ENCODE measurements at places on chromosomes 3 and 15. TPM values are rescaled to one million over a fixed set of nuclear protein-coding genes. Genes with fewer than 3 reads are reported as not detected.

GRCh38 chr15:61314427-61314826 is 85.3 kb upstream of the RORA start:
- ATAC-seq, result no peak

- no peak for ATAC-seq
Measured at GRCh38 chr3:148329481-148330235, 368.0 kb upstream of the AGTR1 start.

DNA sequence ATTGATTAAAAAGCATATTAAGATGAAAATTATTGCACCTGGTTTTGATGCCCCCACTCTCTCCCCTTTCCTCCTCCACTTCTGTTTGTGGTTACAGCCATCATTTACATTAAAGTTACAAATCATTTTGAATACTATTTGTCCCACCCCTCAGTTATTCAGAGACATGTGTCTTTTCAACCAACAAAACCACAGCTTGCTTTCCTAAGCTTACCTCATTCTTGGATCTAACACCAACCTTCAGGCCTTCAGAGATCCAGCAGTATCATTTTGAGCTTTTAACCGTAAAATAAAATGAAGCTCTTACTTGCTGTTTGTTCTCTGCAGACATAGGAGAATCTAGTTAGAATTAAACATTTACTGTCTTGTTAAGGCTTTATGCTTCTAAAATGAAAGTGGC is 4.7 kb downstream of the PXYLP1 start:
- ATAC-seq, result no peak

GABRR3 gene
- total RNA-seq, result not detected

- ATAC-seq, result no peak
Measured at GRCh38 chr15:40183636-40184463, 23.0 kb downstream of the BUB1B start.

GRCh38 chr3:195556390-195556789 is 13.3 kb upstream of the PPP1R2 start:
- ATAC-seq, result no peak

SLC6A11 gene
- total RNA-seq, result not detected

GRCh38 chr15:91473894-91474545 is 374.0 kb downstream of the SV2B start:
- ATAC-seq, result no peak

C3orf80 gene
- 0.12 TPM for total RNA-seq

DNA sequence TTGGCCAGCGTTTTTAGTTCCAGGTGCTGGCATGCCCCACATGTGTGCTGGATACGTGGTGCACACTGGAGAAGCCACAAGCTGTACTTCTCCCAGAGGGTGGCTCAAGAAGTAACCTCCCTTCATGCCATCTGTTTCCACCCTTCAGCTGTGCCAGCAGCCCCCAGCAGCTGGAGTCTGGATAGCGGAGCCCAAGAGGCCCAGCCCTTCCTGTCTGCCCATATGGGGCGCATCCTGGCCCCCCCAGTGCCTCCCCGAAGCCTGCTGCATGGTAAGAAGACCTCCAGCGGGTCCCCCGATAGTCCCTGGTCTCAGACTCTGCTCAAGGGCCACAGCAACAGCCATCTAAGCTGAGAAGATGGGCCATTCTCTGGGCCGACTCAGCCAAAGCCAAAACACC is 5.8 kb upstream of the MANF start:
- ATAC-seq, result no peak

DNA sequence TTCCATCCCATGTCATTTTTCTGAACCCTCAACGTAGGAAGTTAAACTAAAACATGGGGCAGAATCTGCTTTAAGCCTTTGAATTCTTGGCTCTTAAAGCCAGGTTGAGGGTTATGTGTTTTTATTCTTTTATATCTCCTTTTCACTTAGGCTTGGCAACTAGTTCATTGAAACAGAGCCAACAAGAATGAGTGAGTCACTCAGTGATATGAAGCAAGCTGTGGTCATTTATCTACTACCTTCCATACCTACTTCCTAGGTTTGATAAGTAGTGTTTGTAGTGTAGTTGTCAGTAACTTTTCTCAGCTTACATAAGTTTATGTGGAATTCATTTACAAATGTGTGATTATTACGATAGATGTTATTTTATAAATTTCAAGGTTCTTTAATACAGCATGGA is 67.4 kb downstream of the SNRPN start:
- ATAC-seq, result no peak

DNA sequence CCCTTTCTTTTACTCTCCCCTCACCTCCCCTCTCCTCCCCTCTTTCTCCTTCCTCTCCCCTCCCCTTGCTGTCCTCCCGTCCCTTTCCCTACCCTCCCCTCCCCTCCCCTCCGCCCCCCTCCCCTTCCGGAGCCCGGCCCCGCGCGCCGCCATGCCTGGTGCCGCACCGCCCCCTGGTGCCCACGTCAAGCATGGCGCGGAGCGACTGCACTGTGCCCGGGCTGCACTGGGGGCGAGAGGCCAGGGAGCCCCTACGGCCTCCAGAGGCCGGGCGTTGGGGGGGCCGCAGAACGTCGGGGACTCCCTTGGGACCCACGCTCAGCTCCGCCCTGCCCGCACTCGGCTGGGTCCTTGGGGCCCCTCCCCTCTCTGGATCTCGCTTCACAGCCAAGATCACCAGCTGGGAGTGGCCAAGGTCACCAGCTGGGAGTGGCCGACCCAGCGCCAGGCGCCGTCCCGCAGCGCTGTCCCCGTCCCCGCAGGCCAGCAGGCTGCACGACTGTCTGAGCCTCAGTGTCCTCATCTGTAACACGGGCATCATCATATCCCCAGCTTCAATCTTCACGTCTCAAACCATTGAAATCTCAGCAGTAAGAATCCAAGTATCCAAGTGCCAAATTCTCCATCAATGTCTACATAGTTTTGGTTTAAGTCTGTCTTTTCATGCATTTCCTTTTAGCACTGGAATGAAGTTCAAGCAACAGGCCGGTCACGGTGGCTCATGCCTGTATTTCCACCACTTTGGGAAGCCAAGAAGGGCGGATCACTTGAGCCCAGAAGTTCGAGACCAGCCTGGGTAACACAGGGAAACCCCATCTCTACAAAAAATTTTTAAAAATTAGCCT is 42.5 kb downstream of the TPRA1 start:
- peak; percentile 84 for ATAC-seq

- no peak for ATAC-seq
Measured at GRCh38 chr3:71099997-71100719, 483.4 kb downstream of the FOXP1 start.

- no peak for ATAC-seq
Measured at GRCh38 chr3:5054098-5054497, 68.0 kb upstream of the ARL8B start.

KLF15 gene
- total RNA-seq, result 95.4 TPM

BCHE gene
- total RNA-seq, result 96.2 TPM

GRCh38 chr3:69300296-69300695 is 85.6 kb downstream of the FRMD4B start:
- no peak for ATAC-seq
